ENCODE measurements at places on chromosomes 16 and 17. TPM values are rescaled to one million over a fixed set of nuclear protein-coding genes. Genes with fewer than 3 reads are reported as not detected.

The PDP2 gene
- 6.6 TPM for total RNA-seq

The RTN4RL1 gene
- total RNA-seq = 19.1 TPM

- DNase-seq = no peak
These were observed 71.1 kb upstream of the AMZ2 start for GRCh38 chr17:68176718-68177117.

The C16orf96 gene
- 0.08 TPM for total RNA-seq

GRCh38 chr16:12268606-12269005 lies 292.1 kb downstream of the SNX29 start:
- DNase-seq = no peak

DNA sequence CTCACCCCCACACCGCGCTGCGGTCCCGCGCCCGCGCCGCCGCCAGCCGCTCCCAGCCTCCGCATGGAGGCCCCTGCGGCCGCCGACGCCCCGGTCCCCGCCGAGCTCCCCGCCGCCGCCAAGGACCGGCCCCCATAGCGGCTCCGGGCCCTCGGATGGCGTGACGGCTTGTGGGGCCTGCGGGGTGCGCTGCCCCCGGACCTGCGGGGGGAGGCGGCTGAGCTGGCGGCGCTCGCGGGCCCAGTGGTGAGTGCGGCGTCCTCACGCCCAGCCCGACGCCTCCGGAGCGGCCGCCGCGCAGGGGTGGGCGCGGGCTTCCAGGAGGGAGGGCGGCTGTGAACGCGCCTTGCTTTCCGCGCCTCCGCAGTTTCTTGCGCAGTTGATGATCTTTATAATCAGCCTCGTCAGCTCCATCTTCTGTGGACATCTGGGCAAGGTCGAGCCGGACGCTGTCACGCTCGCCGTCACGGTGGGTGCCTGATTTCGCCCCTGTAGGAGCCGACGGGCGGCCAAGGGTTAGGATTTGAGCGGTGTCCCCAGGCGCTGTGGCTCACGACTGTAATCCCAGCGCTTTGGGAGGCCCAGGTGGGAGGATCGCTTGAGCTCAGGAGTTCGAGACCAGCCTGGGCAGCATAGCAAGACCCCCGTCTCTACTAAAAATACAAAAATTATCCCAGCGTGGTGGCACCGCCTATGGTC lies 46.4 kb downstream of the SLC47A1 start:
- DNase-seq = no peak

The ACSF2 gene
- total RNA-seq = 81.0 TPM

DNA sequence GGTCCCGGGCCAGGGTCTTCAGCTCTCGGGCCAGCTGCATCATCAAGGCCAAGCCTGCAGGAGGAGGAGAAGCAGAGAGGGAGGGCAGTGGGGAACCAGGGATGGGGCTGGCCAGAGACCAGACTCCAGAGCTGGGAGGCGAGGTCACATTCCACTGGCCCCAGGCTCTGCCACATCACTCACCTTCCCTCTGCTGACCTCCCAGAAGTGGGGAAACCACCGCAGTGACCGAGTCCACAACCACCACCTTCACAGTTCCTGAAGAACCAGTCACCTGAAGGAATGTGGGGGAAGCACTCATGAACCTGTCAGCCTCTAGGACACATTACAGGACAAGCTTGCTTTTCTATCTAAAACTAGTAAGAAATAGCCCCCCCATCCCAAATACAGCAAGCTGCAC lies 16.4 kb downstream of the RAD51D start:
- DNase-seq = no peak

GRCh38 chr17:4583206-4583605 lies 1.1 kb upstream of the SMTNL2 start:
- DNase-seq = no peak
